ENCODE measurements at places on chromosomes 3 and 15. TPM values are rescaled to one million over a fixed set of nuclear protein-coding genes. Genes with fewer than 3 reads are reported as not detected.

Gene XIRP1
- total RNA-seq: not detected

DNA sequence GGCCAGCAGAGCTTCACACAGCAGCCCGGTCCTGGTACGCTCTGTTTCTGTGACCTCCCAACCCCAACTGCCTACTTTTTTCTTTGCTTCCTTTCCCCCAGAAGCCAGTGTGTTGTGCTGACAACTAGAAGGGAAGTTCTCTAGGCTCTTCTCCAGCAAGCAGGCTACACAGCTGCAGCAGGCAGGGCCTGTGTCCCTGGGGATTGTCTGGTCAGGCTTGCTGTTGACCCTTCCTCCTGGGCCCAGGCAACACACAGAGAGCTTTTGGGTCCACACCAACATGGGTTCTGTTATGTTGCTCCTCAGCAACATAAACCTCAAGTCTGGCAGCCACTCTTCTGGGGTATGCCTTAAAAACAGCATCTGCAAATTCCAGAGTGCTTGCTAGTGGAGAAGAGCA is 36.2 kb upstream of the TSPAN3 start:
- DNase-seq: no peak

Gene RNF7
- 121 TPM for total RNA-seq

Gene CPNE4
- not detected for total RNA-seq

- no peak for DNase-seq
Observed at GRCh38 chr3:77859156-77859555, 819.3 kb downstream of the ROBO2 start.

Data from endothelial cell of umbilical vein (primary cell).